Fibroblast of the aortic adventitia (primary cell): ENCODE measurements at places on chromosomes 1 and 21. TPM values are rescaled to one million over a fixed set of nuclear protein-coding genes. Genes with fewer than 3 reads are reported as not detected.

- DNase-seq, result peak; percentile 4
Measured at GRCh38 chr1:231636157-231636556, 9.6 kb downstream of the DISC1 start.

DNA sequence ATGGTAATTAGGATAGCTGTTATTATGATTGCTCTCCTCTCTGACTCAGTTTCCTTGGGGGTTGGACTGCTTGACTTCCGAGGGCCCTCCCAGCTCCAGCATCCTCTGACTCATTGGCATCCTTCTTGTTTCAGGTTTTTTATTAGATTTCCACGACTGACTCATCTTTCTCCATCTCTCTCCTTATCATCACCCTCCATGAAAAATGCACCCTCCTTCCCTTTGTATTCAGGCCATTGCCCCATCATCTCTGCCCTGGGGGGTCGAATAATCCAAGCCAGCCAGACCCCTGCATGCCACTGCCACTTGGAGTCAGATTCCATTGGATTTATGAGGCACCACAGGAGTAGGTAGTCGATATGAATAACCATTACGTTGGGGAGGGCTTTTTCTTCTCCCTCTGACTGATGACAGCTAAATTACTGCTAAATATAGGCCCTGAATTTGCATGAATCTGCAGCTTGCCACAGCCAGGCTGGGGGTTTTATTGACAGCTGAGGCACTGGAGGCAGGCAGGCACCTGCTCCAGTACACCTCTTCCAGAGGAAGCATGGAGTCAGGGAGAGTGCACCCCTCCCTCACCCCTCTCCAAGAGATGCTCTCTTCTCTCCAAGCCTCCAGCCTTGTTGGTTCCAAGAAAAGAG is 91.7 kb downstream of the C1orf94 start:
- DNase-seq, result peak; percentile 91

DNA sequence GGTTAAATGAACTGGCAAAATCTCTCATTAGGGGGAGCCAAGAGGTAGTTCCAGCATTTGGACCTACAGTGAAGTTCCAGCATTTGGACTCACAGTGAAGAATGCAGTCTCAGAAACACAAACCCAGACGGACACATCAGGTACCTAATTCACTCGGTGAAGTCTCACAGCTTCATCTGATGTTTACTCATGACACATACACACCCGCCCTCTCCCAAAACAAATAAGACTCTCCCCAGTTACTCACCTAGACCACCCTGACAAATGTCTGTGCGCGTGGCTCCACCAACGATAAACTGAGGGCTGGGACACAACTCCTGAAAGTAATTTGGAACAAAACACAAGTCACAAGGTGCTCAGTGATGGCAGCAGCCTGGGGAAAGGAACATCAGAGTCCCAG is 11.4 kb downstream of the CAPN8 start:
- DNase-seq, result no peak

DNA sequence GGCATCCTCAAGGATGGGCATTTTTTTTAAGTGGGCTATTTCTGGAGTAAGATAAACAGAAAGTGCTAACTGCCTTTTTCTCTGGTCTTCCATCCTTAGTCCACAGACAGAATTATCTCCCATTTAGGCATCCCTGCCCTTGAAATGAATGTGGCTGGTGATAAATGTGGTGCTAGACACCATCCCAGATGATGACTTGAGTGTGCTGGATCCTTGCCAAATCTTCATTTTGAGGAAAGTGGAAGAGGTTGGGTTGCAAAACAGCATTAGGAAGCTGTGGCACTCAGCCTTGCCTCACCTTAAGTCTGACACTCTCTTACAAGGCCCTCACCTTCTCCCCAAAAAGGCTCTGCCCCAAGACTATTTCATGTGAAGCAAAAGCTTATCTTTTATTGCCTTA is 19.2 kb downstream of the MAB21L3 start:
- no peak for DNase-seq

DNA sequence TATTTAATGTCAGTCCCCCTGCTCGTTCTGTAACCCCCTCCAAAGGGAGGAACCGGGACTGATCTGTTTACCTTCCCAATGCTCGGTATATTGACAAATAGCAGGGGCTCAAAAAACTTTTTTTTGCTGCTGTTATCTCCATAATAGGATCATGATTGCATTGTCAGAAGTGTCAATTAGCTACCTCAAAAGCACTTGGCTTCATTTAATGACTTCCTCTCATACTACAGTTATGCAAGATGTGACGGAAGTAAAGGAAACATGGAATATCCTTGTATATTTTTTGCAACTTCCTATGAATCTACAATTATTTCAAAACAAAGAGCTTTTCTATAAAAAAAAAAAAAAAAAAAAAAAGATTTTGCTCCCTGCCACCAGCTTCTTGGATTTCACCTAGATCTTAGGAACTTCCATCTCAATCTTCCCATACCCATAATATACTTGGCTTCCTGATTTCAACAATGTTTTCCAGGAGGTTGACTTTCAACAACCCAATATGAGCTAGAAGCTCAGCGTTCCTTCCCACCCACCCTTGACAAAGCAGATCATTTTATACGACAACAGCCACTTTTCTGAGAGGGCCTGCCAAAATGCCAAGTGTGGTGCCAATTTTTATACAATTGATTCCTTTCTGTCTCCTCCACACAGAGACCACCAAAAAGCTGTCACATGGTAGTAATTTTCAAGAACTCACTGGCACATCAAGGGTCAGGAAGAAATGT is 71.7 kb downstream of the SETD4 start:
- DNase-seq, result no peak

GRCh38 chr1:245858722-245859492 is 648.2 kb downstream of the SMYD3 start:
- DNase-seq, result peak; percentile 72

The CLCA1 gene
- not detected in 2 replicates for total RNA-seq

The TNN gene
- not detected in 2 replicates for total RNA-seq

- DNase-seq, result no peak
Measured at GRCh38 chr1:114109981-114110380, 43.7 kb downstream of the SYT6 start.

The PDPN gene
- total RNA-seq, result 2.0 and 17.6 TPM in 2 replicates

The DEDD gene
- total RNA-seq, result 7.8 and 25.8 TPM in 2 replicates

- DNase-seq, result no peak
Measured at GRCh38 chr1:156176610-156177210, 17.2 kb upstream of the SLC25A44 start.

DNA sequence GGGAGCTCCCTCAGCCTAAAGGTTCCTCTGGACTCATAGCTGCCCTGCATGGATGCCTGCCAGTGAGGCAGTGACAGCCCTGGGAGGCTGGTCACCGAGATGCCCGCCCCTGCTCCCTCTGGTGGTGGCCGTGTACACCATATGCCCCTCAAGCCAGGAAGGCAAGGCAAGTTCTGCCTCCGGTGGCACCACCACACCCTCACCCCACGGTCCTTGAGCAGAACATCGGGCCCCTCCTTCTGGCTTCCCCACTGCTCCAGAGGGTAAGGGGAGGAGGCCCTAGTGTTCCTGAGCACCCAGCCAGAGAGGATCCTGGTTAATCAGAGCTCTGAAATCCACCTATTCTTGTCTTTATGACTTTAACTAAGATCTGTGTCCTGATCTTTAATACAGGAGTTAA is 1.5 kb upstream of the S100A14 start:
- peak; percentile 71 for DNase-seq

GRCh38 chr1:223203034-223203408 is 60.0 kb upstream of the TLR5 start:
- DNase-seq, result no peak

- no peak for DNase-seq
Measured at GRCh38 chr1:205450448-205450847, 5.4 kb downstream of the BLACAT1 start.

- no peak for DNase-seq
Measured at GRCh38 chr1:56993475-56993874, 27.7 kb upstream of the C8B start.

DNA sequence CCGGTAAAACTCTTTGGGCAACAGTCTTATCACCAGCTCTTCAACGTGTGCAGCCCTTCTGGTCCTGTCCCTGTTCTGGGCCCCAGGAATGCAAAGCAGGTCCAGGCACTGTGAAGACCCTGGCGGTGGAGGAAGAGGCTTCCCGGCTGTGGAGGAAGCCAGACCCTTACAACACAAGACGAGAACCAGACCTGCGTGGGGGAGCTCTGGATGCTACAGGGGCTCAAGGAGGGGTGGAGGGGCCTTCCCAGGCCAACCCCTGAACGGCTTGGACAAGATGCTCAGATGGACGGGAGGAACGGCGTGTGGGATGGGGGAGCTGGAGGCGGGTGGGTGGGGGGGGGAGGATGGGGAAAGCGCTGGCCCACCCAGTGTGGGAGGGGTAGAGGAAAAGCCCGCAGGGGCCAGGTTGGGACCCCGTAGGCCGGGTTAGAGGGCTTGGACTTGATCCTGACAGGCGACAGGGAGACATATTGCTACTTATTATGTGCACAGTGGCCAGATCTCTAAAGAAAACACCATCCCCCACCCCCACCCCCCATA is 5.1 kb upstream of the OLIG2 start:
- no peak for DNase-seq

- DNase-seq, result no peak
Measured at GRCh38 chr1:159408862-159409400, 23.1 kb upstream of the OR10J4 start.

DNA sequence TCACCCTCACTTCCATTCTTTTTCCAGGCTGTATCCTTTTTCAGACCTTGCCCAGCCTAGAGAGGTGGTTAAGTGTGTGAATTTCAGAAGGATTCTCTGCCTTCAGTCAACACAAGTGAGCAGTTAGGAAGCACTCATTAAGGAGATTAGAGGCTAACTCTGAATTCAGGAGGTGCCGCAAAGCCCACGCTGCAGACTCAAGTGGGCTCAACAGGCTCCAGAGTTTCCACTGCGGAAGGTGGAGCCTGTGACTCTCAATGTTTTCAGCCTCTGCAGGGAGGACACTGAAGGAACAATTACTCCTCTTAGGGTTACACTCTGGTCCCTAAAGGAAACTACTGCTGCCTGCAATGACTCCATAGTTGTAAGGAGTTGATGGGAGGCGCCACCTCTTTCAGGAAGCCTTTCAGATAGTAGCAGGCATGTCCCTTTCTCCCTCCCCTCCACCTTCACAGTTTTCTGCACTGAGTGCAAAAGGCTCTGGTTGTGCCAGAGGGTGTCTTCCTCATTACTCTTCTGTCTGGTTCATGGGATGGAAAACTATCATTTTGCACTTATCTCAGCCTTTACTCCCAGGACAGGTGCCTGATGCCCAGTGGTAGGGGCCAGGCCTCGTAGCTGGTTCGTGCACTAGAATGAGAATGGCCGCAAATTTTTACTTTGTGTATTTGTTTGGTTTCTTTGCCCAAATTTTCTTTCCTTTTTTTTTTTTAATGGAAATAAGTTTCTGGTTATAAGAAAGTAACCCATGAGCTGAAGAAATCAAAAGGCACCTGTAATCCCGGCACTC is 55.2 kb upstream of the SELENON start:
- no peak for DNase-seq

GRCh38 chr21:41847066-41847804 is 31.9 kb downstream of the PRDM15 start:
- DNase-seq, result no peak

- DNase-seq, result no peak
Measured at GRCh38 chr1:8095584-8095983, 69.5 kb upstream of the ERRFI1 start.

The KCNJ15 gene
- total RNA-seq, result 0.36 TPM in 1 of 2 replicates, not detected in the other

The KCND3 gene
- total RNA-seq, result 0.09 and 5.2 TPM in 2 replicates

DNA sequence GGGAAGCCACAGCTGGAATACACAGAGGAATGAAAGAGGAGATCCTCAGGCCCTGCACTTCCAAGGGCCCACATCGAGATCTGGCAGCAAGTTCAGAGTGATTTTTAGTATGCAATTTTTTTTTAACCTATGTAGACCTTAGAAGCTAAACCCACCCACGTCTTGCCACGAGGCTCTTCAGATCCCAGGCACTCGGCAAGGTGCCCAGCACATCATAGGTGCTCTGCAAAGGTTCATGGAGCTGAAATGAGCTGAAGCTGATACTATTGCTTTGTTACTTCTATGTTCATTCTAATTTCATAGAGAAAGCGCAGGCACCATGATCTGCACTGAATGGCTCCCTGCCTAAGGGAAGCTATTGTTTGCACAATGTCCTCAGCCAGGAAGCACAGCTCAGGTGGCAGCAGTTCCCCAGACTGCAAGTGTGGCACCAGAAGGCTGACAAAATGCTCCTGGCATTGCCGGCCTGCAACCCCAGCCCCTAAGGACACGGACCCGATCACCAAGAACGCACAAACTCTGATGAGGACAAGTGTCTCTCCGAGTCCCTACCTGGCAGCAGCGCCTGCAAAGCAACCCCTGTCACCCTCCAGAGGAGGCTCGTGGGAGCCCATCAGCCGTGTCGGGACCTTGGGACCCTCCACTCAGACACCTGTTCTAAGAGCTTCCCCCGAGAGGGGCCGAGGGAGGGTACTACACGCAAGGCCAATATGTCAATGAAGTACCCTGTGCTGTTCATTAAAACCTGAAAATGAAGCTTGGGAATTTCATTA is 264.2 kb downstream of the NPHP4 start:
- no peak for DNase-seq

- no peak for DNase-seq
Measured at GRCh38 chr1:59577774-59578173, 237.0 kb upstream of the HOOK1 start.

The SHISAL2A gene
- not detected in 2 replicates for total RNA-seq
